NCI-H460 (cell line): ENCODE measurements at places on chromosomes 5 and 9. TPM values are rescaled to one million over a fixed set of nuclear protein-coding genes. Genes with fewer than 3 reads are reported as not detected.

- DNase-seq, result no peak
These were observed 59.9 kb upstream of the ZFR start for GRCh38 chr5:32504329-32504988.

Gene STC2
- total RNA-seq, result 96.3 and 128 TPM in 2 replicates

- no peak for DNase-seq
These were observed 4.7 kb upstream of the PANK3 start for GRCh38 chr5:168583742-168584482.

Gene DNAJB5
- total RNA-seq, result 0.17 and 0.27 TPM in 2 replicates

Gene AGXT2
- total RNA-seq, result not detected in 2 replicates

GRCh38 chr9:126862104-126862761 lies 1.8 kb downstream of the ZBTB34 start:
- DNase-seq, result no peak

GRCh38 chr5:120449501-120449900 lies 14.6 kb upstream of the PRR16 start:
- DNase-seq, result no peak

DNA sequence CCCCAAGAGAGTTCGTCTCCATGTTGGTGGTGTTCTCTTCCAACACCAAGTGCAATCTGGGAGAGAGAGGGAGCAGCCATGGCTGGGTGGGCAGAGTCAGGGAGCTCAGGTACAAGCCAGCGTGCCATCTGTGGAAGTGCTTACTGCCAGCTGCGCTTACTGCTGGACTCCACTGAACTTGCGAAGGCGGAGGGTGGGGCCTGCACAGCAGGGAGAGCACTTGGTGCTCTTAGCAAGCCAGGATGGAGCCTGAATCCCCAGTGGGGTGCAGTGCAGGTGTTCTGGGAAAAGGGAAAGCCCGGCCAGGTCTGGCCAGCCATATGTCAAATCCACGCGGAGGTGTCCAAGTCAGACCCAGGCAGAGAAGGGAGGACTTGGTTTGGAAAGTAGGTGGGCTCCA lies 142.0 kb downstream of the FANCC start:
- no peak for DNase-seq

DNA sequence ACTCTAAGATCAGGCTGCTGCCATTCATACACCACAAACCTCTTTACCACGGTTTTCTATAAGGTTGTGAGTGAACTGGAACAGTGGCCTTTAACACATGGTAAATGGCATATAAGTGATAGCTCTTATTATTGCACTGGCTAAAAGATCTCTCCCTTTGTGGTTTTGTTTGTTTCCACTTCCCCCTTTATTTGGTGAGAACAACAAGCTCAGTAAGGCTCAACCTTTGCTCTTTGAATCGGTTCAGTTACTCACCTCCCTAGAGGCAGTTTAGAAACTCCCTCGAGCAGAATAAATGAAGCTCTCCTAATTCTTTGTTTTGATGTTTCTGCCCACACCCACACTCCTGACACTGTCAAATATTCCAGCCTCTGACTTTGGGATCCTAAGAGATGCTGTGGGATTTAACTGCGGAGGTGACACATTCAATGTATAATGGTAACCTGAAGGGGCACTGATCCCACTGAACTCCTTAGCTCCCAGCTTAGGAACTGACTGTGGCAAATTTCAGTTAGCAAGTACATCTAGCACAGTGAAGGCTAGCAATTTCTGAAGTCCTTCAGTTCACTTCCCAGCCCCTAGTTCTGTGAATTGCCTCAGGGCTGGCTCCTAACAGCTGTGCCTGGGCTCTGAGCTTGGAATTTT lies 22.5 kb upstream of the RAD23B start:
- DNase-seq, result no peak

Gene PCDHAC2
- total RNA-seq, result 1.0 and 1.2 TPM in 2 replicates

GRCh38 chr5:132260051-132260450 lies 2.6 kb downstream of the PDLIM4 start:
- no peak for DNase-seq

GRCh38 chr5:100188339-100188738 lies 346.8 kb upstream of the FAM174A start:
- no peak for DNase-seq

DNA sequence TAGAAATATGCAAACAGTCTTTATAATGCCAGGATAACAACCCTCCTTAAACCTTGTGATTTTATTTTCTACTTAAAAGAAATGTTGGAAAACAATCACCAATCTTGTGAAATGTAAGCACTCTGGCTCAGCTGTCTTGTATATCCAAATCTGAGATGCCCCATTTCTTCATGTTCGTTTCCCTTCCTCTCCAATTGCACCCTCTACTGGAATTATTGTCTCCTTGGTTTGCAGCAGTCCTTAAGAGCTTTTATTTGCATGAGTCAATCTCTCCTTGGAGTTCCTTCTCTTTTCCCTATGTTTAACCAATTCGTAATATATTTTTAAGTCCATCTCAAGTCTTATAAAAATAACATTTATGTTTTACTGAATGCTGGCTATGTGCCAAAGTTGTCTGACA lies 362.0 kb upstream of the CDH10 start:
- peak; percentile 69 for DNase-seq

- DNase-seq, result no peak
These were observed 26.6 kb downstream of the DUSP1 start for GRCh38 chr5:172744123-172745104.

- DNase-seq, result no peak
These were observed 1.5 kb downstream of the C5 start for GRCh38 chr9:121048618-121049017.

GRCh38 chr9:7704543-7704942 lies 95.0 kb downstream of the DMAC1 start:
- DNase-seq, result no peak

DNA sequence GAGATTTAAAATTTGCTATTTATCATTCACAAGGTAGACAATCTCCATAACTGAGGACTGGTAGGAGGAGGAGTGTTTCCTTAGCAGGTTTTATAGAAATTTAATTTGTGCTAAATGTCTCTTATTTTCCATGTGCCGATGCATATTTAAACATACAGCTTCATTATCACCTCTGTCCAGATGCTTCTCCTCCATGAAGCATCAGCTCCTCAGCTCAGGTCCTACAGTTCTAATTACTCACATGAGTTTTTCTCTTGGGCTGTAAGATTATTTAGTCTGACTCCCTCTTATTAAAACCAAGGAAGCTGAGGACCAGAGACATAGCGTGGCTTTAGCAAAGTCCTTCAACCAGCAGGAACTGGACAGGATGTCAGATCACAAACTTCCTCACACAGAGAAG lies 300.2 kb upstream of the PANK3 start:
- DNase-seq, result no peak

GRCh38 chr5:155250596-155250995 lies 237.0 kb downstream of the KIF4B start:
- no peak for DNase-seq

Gene GPRIN1
- 1.5 and 2.0 TPM in 2 replicates for total RNA-seq

DNA sequence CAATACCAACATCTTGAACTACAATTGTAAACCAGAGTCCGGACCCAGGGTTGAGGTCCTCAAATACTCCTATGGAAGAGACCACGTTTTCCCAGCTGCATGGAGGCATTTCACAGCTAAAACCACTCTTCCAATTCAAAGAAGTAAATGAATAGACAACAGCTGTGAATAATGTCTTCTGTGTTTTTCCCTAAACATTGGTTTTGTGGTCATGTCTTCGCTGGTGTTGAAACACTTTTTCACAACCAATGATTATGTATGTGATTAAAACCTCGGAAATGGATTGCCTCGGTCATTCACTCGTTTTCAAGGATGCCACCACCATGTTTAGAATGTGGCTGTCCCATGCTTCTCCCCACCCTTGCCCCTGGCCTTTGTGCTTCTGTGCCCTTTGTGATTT lies 9.4 kb upstream of the TENT4A start:
- DNase-seq, result no peak

Gene OR1J4
- not detected in 2 replicates for total RNA-seq
